ENCODE measurements at places on chromosomes 13 and 19.

GRCh38 chr19:10998045-10998533, 37.3 kb downstream of the SMARCA4 start:
- peak; percentile 24 for DNase-seq

- DNase-seq = no peak
Measured at GRCh38 chr13:83423861-83424260, 458.4 kb downstream of the SLITRK1 start.

DNA sequence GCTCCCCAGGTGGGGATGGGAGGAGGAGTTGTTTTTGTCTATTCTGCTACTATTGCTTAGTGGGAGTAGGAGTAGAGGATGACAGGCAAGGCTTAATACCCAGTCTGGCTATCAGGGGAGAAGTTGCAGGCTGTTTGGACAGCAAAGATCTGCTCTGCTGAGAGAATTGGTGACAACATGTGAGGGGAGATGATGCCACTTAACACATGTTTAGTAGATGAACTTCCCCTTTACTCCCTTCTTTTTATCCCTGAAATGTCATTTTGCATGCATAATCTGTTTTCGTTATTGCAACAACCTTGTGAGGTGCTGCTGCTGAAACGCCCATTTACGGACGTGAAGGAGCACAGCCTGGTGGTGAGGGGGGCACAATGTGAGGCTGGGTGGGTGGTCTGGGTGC, 3.0 kb upstream of the CYP4F12 start:
- DNase-seq = no peak

DNA sequence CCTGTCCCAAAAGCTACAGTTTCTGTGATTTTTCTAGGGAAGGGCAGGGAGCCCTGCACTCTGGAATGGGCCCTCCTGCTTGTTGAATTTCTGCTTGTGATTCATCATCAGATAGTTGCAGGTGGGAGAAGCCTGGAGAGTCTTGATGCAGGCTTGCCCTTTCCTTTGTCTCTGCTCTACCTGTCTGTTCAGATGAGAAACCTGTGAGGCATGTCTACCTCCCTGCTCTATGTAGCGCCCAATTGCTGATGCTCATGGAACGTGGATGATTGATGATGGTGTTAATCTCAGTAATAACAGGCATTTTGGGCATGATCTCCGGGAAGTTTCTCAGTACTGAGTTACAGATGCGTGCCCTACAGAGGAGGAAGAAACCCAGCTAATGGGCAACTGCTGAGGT, 10.9 kb upstream of the CBY2 start:
- DNase-seq = no peak

DNA sequence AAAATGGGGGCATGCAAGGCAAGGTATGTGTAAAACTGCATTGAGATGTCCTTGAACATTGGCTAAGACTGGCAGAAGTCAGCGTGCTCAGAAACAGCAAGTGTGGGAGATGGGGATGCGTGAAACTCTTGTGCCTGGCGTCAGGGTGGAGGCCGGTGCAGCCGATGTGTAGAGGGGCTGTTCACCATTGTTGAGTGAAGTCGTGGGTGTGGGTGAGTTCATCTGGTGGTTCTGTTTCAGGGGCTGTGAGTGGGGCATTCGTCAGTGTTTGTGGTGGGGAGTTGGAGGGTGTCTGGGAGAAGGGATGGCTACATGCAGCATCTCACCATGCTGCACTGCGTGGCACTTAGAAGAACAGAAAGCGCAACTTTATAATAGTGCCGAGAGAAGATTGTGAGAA, 11.4 kb upstream of the MIA start:
- no peak for DNase-seq
